Adrenal gland (tissue), 19 donors: ENCODE measurements at places on chromosomes 5 and 9. TPM values are rescaled to one million over a fixed set of nuclear protein-coding genes. Genes with fewer than 3 reads are reported as not detected.
A peak's percentile ranks its signal among the peaks of the same experiment; 100 is the strongest.

- DNase-seq: no peak
- H3K4me1 ChIP-seq: peaks cover 13% of the 10 kb centered on the region
- H3K4me3 ChIP-seq: no peak overlapping the region
- no peaks in the 10 kb centered on the region for H3K27me3 ChIP-seq
- no peak overlapping the region for H3K27ac ChIP-seq
Observed at GRCh38 chr5:81726297-81726696, 24.6 kb downstream of the SSBP2 start.

DNA sequence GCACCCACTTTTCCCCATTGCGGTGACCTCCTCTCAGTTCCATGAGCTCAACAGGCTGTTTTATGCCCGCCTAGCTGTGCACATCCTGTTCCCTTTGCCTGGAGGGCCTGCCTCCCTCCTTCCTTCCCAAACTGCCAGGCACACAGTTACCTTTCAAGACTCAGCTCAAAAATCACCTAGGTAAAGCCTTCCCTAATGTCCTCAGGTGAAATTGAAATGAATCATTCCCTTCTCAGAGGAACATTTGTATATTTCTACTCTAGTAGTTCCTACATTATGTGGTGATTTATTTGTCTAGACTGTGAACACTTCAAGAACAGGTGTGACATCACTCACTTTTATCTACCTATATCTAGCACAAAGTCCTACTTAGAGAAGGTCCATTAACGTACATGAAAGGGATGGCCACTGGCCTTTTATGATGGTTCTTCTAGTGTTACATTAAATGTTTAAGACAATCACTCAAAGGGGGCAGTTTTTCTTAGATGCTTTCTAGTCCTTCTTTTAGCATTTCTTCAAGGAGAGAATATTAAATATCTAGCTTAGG lies 103.5 kb upstream of the EQTN start:
- DNase-seq: no peak
- H3K27ac ChIP-seq: no peak overlapping the region
- H3K27me3 ChIP-seq: no peaks in the 10 kb centered on the region
- H3K4me3 ChIP-seq: no peak overlapping the region

DNA sequence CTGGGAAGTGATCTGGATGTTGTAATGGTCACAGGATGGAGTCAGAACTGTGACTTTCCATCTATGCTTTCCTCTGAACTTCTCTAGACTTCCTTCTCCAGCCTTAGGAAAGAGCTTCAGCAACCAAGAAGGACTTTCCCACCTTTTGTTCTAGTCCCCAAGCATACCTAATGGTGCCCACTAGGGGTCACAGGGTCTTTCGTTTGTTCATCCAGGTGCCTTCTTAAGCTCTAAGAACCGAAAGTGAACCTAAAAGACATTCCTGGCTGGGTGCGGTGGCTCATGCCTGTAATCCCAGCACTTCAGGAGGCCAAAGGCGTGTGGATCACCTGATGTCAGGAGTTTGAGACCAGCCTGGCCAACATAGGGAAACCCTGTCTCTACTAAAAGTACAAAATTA lies 1.8 kb upstream of the WNT8A start:
- H3K27me3 ChIP-seq: no peaks in the 10 kb centered on the region
- DNase-seq: no peak
- no peaks in the 10 kb centered on the region for H3K4me1 ChIP-seq
- H3K27ac ChIP-seq: no peak overlapping the region
- H3K4me3 ChIP-seq: no peak overlapping the region

- H3K4me3 ChIP-seq: no peak overlapping the region
- no peaks in the 10 kb centered on the region for H3K4me1 ChIP-seq
- no peaks in the 10 kb centered on the region for H3K36me3 ChIP-seq
- no peak for DNase-seq
- H3K27ac ChIP-seq: no peak overlapping the region
Observed at GRCh38 chr5:84265130-84265529, 119.5 kb downstream of the EDIL3 start.

- H3K4me1 ChIP-seq: no peaks in the 10 kb centered on the region
- no peaks in the 10 kb centered on the region for H3K27me3 ChIP-seq
- H3K27ac ChIP-seq: no peak overlapping the region
- DNase-seq: no peak
- no peaks in the 10 kb centered on the region for H3K36me3 ChIP-seq
- no peak overlapping the region for H3K4me3 ChIP-seq
Observed at GRCh38 chr5:67380431-67380830, 183.8 kb upstream of the CD180 start.

GRCh38 chr5:149824120-149824519 lies 94.0 kb downstream of the PPARGC1B start:
- no peaks in the 10 kb centered on the region for H3K27me3 ChIP-seq
- H3K36me3 ChIP-seq: no peaks in the 10 kb centered on the region
- no peaks in the 10 kb centered on the region for H3K4me1 ChIP-seq
- no peak for DNase-seq

DNA sequence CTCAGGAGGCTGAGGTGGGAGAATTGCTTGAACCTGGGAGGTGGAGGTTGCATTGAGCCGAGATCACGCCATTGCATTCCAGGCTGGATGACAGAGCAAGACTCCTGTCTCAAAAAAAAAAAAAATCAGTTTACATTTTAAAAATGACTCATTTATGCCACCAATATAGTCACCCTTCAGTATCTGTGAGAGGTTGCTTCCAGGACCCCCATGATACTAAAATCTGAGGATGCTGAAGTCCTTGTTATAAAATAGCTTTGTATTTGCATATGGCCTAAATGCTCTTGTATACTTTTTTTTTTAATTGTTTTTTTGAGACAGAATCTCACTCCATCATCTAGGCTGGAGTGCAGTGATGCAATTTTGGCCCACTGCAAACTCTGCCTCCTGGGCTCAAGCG lies 5.8 kb downstream of the OCLN start:
- peaks cover 6% of the 10 kb centered on the region for H3K4me1 ChIP-seq
- no peak for DNase-seq
- no peak overlapping the region for H3K4me3 ChIP-seq
- no peaks in the 10 kb centered on the region for H3K36me3 ChIP-seq

DNA sequence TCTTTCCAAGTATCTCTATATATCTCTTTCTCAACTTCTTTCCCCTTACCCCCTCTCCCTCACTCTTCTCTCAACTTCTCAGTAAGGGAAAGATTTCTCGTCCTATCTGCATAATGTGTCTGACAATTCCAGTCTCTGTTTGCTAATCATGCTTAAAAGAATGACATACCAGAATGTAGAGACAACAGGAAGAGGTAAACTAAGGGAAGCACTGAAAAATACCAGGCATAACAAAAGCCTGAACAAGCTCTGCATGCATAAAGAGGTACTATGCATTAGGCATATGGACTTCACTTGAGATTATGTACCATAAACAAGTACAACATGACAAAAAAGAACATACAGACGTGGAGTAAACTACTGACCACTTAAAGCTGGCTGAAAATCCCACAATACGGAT lies 62.6 kb downstream of the SEMA5A start:
- H3K27me3 ChIP-seq: no peaks in the 10 kb centered on the region
- H3K27ac ChIP-seq: no peak overlapping the region
- H3K4me3 ChIP-seq: no peak overlapping the region
- no peak for DNase-seq

DNA sequence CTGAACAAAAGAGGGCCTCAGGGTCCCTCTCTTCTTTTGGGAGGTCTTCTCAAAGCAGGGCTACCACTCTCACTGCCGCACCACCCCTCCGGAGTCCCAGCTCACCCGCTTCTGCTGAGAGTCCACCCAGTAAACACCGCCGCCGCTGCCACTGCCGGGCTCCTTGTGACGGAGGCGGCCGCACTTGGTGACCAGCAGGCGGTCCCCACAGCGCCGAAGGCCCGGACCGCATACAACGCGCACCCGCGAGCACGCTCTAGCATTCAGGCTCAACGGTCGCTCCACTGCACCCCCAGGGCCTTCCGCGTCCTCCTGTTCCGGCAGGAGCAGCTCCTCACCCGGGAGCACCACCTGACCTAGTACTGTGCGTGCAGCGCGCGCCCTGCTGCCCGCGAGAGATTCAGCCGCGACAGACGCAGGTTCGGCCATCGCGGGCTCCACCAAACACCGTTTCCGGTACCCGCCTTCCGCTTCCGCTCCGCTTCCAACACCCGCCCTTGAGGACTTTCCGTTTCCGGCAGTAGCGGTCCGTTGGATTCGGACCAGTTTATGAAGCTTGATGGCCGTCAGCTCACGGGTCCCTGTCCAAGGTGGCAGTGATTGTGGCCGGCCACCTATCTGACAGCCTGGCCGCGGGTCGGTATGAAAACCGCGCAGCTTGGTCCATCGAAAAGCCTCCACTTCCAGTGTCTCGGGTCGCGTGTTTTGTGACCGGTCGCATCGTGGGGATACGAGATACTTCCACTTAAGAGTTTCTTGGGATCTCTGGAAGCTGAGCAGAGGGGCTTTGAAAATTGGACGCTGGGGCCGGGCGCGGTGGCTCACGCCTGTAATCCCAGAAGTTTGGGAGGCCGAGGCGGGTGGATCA lies at the start of gene EXOSC3:
TSS of gene EXOSC3 (minus strand) at position 449 of the 868 bp plus-strand sequence. CDS start at position 429, 20 bp downstream.
- no peaks in the 10 kb centered on the region for H3K27me3 ChIP-seq
- H3K27ac ChIP-seq: peak within 1 kb of the TSS; percentile 54
- peak within 1 kb of the TSS; percentile 79 for H3K4me3 ChIP-seq

OR1J2 gene
- not detected for total RNA-seq

GRCh38 chr9:94805585-94805984 lies 79.1 kb downstream of the AOPEP start:
- H3K27me3 ChIP-seq: no peaks in the 10 kb centered on the region
- H3K4me1 ChIP-seq: no peaks in the 10 kb centered on the region
- H3K27ac ChIP-seq: peak overlapping the region; percentile 53
- no peak for DNase-seq
- H3K36me3 ChIP-seq: no peaks in the 10 kb centered on the region

FBP2 gene
- total RNA-seq: not detected

DNA sequence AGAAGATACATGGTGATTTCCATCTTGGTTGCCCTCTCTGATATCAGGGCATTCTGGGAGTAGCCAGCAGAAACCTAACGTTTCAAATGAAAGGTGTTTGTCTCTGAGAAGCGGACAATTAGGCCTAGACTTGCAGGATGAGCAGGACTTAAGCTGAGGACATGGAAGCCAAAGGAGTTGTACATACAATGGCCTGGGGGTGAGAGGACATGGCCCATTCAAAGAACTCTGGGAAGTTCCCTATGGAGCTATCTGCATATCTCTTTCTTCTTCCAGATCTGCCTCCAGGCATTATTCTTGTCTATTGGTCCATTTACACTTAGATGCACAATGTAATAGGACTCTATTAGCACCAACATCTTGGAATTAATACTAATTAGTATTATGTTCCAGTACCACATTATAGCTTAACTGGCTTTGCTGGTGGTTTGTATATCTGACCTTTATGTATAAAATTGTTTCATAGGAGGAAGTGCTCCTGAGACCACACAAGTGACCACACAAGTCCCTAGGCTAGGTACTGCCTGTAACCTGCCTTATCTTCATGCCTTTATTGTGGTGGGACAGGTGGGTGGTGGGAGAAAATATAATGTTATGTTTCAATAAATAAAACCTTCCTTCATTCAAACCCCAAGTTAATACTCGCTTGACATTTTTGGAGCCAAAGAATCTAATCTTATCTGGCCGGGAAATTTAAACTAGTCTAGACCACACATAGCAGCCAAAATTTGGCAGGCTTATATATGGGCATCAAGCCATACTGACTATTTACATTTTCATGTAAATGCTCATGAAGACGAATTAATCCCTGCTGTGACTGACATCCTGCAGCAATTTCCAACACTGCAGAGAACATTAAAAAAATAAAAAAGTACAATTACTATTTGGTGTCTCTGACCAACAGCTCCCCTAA lies 52.1 kb upstream of the EQTN start:
- H3K4me3 ChIP-seq: no peak overlapping the region
- H3K4me1 ChIP-seq: peaks cover 14% of the 10 kb centered on the region
- H3K27me3 ChIP-seq: no peaks in the 10 kb centered on the region
- DNase-seq: no peak
- H3K27ac ChIP-seq: no peak overlapping the region

AGXT2 gene
- not detected for total RNA-seq

DNA sequence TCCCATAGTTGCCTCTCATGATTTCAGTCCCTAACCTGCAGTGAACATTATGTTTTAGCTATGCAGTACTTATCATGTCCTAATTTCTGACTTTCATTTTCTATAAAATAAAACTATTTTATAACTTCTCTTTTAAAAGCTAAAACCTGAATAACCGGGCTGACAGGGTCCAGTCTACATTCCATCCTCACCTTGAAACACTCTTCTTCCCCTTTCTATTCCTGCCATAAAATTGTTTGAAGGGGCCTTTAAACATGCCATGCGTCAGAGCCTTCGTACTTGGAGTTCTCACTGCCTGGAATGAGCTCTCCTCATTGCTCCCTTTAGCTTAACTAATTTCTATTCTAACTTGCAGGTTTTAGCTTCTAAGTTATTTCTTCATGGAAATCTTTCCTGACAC lies 143.0 kb upstream of the PRLR start:
- H3K36me3 ChIP-seq: no peaks in the 10 kb centered on the region
- DNase-seq: no peak
- no peaks in the 10 kb centered on the region for H3K4me1 ChIP-seq
- H3K27ac ChIP-seq: no peak overlapping the region

DNA sequence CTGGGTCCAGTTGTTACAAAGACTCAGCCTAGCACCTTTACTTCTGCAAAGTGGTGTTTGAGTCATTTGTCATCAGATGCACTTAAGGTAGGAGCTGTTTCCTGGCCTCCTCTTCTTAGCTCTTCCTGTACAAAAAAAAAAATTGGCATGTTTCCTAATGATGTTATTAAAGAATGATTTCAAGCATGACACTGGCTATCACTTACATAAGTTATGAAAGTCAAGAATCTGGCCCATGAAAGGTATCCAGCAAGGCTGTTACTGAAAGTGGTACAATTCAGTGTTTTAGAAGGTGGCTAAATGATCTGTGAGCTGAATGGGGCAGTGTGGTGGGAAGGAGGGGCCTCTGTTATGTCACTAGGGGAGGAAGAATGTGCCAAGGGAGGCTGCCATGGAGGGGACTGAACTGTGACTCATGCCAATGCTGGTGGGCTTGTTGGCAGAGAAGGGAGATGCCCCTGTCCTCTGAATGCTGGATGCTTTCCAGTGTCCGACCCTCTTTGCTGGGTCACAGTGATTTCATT lies 175.1 kb upstream of the MAP1B start:
- H3K4me3 ChIP-seq: no peak overlapping the region
- no peaks in the 10 kb centered on the region for H3K27me3 ChIP-seq
- no peak for DNase-seq

RORB gene
- total RNA-seq: 7.5 TPM

PDLIM7 gene
- total RNA-seq: 41.7 TPM

GRCh38 chr9:133981589-133981957 lies 10.6 kb downstream of the VAV2 start:
- H3K27ac ChIP-seq: no peak overlapping the region
- H3K4me3 ChIP-seq: no peak overlapping the region
- H3K36me3 ChIP-seq: no peaks in the 10 kb centered on the region
- peaks cover 29% of the 10 kb centered on the region for H3K4me1 ChIP-seq
- H3K27me3 ChIP-seq: no peaks in the 10 kb centered on the region
- peak; percentile 15 for DNase-seq

PCDHAC1 gene
- total RNA-seq: 0.67 TPM

DNA sequence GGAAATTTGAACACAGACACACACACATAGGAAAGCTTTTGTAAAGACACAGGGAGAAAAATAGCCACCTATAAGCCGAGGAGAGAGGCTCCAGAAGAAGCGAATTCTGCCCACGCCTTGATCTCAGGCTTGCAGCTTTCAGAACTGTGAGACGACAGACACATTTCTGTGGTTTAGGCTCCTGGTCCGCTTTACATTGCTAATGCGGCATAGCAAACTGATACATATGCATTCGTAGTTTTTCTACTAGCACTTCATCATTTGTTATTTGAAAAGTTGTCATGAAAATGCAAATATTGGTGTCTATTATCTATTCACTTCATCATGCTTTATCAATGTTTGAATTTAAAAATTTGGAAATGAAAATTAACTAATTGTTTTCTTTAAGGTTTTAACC lies 674.9 kb downstream of the SEMA5A start:
- no peak overlapping the region for H3K4me3 ChIP-seq
- DNase-seq: no peak
- no peaks in the 10 kb centered on the region for H3K4me1 ChIP-seq
- no peaks in the 10 kb centered on the region for H3K27me3 ChIP-seq
- H3K27ac ChIP-seq: no peak overlapping the region

PPP3R2 gene
- total RNA-seq: not detected
